Stimulated activated CD8-positive, alpha-beta memory T cell treated with anti-CD3 and anti-CD28 coated beads, Interleukin-15, amount 100 ng/mL, for 24 hours (primary cell): ENCODE measurements at places on chromosomes 2 and 18.

- no peak for DNase-seq
Measured at GRCh38 chr18:11859282-11859830, 8.1 kb downstream of the CHMP1B start.

GRCh38 chr2:43777306-43777926 is 3.6 kb downstream of the DYNC2LI1 start:
- DNase-seq: no peak

DNA sequence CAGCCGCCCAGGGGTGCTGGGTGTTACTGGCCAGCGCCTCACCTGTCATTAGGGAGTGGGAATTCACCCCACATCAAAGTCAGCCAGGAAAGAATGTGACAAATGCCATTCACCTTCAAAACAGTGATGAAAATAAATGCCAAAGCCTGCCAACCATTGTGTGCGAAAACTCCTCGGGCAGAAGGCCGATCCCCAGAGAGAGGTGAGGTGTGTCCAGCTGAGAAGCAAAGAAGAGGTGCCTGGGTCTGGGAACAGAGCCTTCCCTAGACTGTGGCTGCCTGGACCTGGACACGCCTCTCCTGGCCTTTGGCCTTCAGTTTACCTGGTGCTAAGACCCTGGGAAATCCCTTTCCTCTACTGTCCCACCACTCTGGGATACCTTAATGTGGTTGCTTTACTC is 142.7 kb downstream of the CYP26B1 start:
- DNase-seq: no peak

GRCh38 chr2:119315241-119315925 is 51.3 kb downstream of the C2orf76 start:
- DNase-seq: no peak

GRCh38 chr2:107362993-107363392 is 463.7 kb upstream of the RGPD4 start:
- DNase-seq: no peak

- DNase-seq: no peak
Measured at GRCh38 chr2:98846041-98846440, 90.0 kb downstream of the CRACDL start.

DNA sequence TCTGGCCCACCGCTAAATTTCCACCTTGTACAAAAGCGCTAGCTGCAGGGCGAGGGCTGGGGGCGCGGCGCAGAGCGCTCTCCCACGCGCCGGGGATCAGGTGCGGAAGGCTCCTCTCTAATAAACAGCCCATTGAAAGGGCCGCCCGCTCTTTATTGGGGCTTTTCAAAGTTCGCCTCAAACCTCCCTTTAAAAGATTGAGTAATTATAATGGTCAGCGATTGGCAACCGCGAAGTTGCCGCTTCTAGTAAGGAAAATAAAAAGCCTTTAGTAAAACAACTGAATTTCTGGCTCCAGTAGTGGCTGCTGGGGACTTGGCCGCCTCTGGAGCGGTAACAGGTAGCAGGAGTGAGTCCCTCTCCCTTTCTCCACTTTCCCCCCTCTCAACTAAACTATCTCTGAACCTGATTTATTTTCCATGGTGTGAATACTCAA is 755 bp downstream of the NEUROD1 start:
- no peak for DNase-seq

- DNase-seq: no peak
Measured at GRCh38 chr2:433216-433615, 145.3 kb upstream of the ALKAL2 start.

DNA sequence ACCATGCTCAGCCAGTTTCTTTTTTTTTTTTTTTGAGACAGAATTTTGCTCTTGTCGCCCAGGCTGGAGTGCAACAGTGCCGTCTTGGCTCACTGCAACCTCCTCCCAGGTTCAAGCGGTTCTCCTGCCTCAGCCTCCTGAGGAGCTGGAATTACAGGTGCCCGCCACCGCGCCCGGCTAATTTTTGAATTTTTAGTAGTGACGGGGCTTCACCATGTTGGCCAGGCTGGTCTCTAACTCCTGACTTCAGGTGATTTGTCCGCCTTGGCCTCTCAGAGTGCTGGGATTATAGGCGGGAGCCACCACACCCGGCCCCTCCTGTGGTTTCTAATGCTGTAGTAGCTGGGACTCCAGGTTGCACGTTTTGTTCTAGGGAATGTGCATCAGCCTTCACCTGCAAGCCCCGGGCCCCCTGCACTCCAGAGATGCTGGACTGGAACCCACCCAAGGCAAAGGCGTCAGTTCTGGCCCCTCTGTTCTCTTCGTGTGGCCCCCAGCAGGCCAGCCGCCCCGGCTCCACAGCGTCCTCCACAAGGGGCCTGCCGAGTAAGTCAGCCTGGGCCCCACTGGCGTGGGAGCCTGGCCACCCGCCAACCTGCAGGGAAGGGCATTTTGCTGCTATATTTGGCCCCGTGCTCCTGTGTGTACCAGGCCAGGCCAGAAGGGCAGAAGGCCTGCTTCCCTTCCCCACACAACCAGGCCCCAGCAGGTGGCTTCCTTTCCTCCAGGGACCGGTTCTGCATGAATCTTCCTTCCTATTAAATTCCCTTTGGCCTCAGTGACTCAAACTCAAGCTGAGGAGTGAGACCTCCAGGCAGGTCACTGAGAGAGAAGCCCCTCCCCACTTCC is 25.7 kb upstream of the B3GNT7 start:
- DNase-seq: no peak

- DNase-seq: no peak
Measured at GRCh38 chr2:239216614-239217273, 184.1 kb downstream of the HDAC4 start.

- no peak for DNase-seq
Measured at GRCh38 chr2:28505361-28505760, 9.5 kb downstream of the PLB1 start.

DNA sequence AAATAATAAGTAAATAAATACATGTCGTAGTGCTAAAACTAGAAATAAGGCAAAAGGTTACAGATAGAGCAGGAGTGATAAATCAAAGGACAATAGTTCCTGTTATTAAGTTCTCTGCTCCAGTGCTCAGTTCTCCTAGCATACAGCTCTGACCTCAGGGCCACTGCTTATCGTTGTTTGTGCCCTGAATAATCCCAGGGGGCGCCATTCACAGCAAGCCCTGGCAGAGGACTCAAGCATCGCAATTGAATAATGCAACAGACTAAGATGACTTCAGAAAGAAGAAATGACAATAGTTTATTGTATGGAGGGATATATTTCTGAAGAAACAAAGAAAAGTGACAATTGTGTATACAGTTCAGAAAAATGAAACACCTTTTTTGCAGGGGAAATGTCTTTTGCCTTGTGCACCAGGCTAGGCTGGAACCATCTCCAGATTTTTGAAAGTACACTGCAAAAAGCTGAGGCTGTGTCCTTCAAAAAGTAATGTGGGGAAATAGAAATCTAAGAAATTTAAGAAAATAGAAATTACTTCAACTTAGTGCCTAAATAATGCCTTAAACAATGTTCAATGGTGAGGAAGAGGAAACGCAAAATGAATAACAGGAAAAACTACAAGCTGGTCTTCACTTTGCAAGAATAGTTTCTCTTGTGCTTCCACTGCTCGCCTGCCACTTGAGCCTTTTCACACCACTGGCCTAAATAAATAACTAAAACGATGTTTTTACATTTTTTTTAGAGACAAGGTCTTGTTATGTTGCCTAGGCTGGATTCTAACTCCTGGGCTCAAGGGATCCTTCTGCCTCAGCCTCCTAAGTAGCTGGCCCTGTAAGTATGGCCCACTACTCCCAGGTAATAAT is 19.0 kb upstream of the CCNYL1 start:
- no peak for DNase-seq

DNA sequence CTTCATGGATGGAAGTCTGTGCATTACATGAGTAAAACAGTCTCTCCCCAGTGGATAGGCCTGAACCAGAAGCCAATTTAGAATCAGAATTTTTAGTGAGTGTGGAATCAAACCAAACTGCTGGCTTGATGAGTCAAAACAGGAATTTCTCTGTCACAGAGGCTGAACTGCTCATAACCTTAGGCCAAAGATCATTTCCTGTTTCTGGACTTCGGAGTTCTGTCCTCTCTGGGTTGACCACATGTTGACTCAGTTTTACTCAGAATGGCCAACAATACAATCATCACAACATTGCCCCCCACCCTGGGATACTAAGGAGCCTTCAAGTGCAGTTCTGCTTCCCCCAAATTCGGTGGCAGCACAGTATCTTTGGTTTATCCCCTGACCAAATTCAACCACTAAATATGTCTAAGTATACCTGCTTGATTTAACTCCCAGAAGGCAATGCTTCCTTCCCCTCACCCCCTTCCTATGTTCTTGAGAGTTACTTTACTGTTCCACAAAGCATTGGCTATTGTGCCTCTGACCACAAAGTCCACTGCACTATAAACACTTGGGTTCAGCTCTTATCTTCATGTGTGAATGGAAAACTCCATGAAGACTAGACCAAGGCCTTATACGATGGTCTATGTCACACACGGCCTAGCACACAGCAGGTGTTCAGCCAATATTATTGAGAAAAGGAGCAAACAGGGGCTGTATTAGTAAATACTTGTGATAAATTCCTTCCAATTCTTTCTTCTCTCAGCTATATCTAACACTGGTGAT is 67.8 kb downstream of the NXPH2 start:
- no peak for DNase-seq

DNA sequence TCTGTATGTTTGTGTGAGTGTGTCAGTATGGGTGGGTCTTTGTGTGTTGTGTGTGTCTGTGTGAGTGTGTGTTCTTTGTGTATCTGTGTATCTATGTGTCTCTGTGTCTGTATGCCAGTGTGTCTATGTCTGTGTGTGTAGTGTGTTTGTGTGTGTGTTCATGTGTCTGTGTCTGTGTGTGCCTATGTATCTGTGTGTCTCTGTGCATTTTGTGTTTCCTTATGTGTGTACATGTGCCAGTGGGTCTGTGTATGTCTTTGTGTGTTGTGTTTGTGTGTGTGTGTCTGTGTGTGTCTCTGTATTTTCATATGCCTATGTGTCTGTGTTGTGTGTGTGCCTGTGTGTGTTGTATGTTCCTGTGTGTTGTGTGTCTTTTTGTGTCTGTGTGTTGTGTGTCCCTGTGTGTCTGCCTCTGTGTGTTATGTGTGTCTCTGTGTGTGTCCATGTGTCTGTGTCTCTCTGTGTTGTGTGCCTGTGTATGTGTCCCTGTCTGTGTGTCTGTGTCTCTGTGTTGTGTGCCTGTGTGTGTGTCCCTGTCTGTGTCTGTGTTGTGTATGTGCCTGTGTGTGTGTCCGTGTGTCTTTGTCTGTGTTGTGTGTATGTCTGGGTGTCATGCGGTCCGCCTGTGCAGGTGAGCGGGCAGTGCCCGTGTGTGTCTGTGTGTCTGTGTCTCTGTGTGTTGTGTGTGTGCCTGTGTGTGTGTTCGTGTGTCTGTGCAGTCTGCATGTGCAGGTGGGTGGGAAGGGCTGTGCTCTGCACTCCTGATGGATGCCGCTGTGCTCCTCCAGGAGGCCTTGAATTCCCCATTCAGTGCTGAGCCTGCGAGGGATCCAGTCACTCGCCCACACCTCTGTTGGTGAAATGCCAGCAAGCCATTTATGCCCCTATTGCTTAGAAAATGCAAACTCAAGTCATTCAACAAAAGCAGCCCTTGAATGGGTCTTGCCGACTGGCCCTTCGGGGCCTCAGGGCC is 37.4 kb downstream of the KLHL29 start:
- DNase-seq: no peak
